ENCODE measurements at places on chromosomes 16 and 17. TPM values are rescaled to one million over a fixed set of nuclear protein-coding genes. Genes with fewer than 3 reads are reported as not detected.

- DNase-seq = peak; percentile 52
Measured at GRCh38 chr16:14486520-14487303, 143.3 kb downstream of the PARN start.

Gene KRT32
- not detected for total RNA-seq

- no peak for DNase-seq
Measured at GRCh38 chr16:16033208-16033717, 83.8 kb downstream of the ABCC1 start.

- DNase-seq = no peak
Measured at GRCh38 chr17:27949304-27949703, 56.1 kb upstream of the LYRM9 start.

Gene CNTD1
- 1.6 TPM for total RNA-seq

DNA sequence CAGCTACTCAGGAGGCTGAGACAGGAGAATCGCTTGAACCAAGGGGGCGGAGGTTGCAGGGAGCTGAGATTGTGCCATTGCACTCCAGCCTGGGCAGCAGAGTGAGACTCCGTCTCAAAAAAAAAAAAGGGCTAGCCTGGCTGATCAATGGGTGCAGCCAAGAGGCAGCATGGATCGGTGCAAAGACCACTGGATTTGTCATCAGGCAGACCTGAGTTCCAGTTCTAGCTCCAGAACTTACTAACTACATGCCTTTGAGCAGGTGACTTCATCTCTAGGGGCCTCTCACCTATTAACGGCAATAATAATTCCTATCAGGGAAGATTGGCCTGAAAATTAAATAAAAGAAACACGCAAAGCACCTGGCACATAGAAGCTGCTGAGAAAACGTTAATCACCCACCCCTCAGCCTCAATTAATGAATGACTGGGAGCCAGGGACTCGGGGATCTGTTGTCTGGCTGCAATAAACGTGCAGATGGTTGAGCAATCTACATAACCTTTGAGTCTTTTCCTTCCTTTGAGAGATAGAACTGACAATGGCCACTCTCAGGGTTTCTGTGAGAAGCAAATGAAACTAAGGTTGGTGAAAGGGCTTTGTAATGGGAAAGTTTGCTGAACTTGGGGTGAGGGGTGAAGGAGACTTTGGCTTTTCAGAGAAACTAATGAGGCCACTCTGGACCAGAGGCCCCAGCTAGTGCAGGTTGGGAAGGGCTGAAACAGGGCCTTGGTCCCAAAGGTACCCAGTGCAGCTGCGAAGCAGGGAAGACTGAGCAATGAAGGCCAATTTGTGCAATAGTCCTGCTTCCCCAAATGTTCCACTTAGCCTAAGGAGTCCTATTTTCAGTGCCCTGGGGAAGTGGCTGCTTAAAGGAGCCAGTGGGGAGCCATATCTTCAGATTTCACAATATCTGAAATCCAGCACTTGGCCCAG lies 7.6 kb downstream of the SEZ6L2 start:
- DNase-seq = no peak

Data from lower lobe of right lung (tissue), 2 donors.